Breast epithelium (tissue), 4 donors: ENCODE measurements at places on chromosomes 2 and 18.

DNA sequence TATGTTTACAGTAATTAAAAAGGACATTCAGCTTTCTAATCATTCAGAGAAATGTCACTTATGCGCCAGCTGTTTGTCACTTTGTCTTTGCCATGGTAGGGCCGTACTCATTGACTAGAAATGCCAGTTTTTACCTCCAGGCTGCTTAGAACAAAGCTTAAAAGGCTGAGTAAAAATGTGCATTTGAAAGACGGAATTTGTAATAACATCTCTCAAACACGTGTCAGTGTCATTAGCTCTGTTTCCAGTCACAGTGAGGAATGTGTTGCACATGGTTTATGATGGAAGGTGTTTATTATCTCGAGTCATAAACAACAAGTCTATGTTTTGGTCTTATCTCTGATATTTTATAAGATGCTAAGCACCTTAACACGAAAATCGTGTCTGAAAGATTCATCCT lies 118.2 kb downstream of the SNTG2 start:
- no peak overlapping the region for H3K4me3 ChIP-seq
- no peak for DNase-seq
- H3K27ac ChIP-seq: no peak overlapping the region
- H3K4me1 ChIP-seq: no peaks in the 10 kb centered on the region
- no peaks in the 10 kb centered on the region for H3K36me3 ChIP-seq

DNA sequence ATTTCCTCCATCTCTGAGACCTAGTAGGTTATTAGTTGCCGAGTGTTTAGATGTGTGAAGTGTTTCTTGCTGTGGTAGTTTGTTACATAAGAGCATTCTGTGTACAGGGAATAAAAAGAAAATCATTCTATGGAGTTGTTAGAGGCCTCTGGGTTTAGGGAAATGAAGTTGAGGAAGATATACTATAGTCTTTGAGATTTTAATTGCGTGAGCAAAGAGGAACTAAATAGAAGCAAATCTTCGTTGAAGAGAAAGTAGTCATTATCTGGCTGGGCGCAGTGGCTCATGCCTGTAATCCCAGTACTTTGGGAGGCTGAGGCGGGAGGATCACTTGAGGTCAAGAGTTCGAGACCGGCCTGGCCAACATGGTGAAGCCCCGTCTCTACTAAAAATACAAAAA lies 19.0 kb downstream of the USP39 start:
- H3K27me3 ChIP-seq: no peaks in the 10 kb centered on the region
- no peaks in the 10 kb centered on the region for H3K36me3 ChIP-seq
- DNase-seq: no peak
- no peak overlapping the region for H3K4me3 ChIP-seq

GRCh38 chr2:232465061-232465460 lies 9.1 kb downstream of the ALPI start:
- H3K4me1 ChIP-seq: no peaks in the 10 kb centered on the region
- H3K4me3 ChIP-seq: no peak overlapping the region
- H3K36me3 ChIP-seq: no peaks in the 10 kb centered on the region
- H3K27me3 ChIP-seq: no peaks in the 10 kb centered on the region
- DNase-seq: no peak
- H3K27ac ChIP-seq: no peak overlapping the region

- DNase-seq: no peak
- no peak overlapping the region for H3K27ac ChIP-seq
- no peaks in the 10 kb centered on the region for H3K27me3 ChIP-seq
- no peaks in the 10 kb centered on the region for H3K36me3 ChIP-seq
Measured at GRCh38 chr2:143779021-143779420, 649.8 kb downstream of the ARHGAP15 start.

GRCh38 chr2:237865623-237866041 lies 6.2 kb downstream of the RAMP1 start:
- no peaks in the 10 kb centered on the region for H3K27me3 ChIP-seq
- no peaks in the 10 kb centered on the region for H3K4me1 ChIP-seq
- H3K4me3 ChIP-seq: no peak overlapping the region
- DNase-seq: no peak
